ENCODE measurements at places on chromosomes 12 and 14.

DNA sequence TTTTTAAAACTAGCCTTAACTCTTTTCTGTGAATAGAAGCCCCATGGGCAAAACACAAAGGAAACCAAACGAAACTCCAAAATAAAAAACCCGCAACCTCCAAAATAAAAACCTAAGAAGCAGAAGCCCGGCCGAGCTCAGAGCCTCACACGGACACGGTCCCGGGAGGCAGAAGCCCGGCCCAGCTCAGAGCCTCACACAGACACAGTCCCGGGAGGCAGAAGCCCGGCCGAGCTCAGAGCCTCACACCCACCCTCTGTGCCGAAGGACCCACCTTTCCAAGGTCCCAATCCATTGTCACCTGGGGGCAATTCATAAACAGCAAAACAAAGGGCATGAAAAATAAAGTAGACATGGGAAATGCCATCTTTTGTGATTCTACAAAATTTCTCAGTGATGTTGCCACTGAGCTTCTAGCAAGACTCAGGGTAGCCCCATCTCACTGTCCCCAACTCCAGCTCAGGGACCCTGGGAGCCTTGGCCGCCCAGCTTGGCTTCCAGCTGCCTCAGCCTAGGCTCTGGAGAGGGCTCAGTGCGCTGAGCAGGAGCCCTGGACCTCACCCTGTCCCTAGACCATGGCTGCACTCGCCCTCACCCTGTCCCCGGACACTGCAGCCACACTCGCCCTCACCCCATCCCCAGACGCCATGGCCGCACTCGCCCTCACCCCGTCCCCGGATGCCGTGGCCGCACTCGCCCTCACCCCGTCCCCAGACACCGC, 82.2 kb downstream of the GALNT9 start:
- DNase-seq, result no peak

- no peak for DNase-seq
These were observed 126.4 kb downstream of the TMEM132C start for GRCh38 chr12:128393346-128393745.

GRCh38 chr12:90940872-90941499, 14.0 kb downstream of the CCER1 start:
- DNase-seq, result no peak

GRCh38 chr12:1510056-1510812, 84.1 kb downstream of the FBXL14 start:
- no peak for DNase-seq

DNA sequence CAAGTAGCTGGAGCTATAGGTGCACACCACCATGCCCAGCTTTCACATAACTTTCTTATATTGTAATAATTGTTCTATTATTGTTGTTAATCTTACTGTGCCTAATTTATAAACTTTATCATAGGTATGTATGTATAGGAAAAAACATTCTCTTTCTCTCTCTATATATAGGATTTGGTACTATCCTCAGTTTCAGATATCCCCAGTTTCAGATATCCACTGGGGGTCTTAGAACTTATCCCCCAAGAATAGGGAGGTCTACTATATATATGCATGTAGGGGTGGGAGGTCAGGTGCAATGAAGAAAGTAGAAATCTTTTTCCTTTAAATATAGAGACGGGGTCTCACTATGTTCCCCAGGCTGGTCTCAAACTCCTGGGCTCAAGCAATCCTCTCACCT, 70.9 kb upstream of the STRN3 start:
- no peak for DNase-seq

GRCh38 chr14:68728342-68729106, 64.3 kb downstream of the ZFP36L1 start:
- DNase-seq, result no peak

DNA sequence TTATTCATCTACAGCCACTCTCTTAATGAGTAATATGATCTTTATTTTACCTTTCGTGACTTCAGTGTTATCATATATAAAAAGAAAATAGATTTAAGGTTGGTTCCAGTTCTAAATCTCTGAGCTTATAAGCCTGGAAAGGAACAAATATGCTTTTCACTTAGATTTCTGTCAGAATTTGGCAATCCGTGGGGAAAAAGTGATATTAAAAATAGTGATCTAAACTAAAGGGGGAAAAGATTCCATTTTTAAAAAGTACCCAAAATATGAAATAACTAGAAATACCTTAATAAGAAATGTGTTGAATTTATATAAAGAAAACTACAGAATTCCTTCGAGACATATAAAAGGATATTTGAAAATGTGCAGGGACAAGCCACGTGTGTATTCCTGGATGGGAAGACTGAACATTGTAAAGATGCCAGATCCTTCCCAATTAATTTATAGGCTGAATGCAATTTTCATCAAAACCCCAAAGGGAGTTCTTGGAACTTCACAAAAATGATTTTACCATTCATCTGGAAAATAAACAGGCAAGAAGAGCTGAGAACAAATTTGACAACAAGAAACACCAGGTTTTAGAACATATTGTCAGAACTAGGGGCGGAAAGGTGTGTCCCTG, 142.5 kb downstream of the EFCAB11 start:
- no peak for DNase-seq
